ENCODE measurements at places on chromosomes 3 and 15.

DNA sequence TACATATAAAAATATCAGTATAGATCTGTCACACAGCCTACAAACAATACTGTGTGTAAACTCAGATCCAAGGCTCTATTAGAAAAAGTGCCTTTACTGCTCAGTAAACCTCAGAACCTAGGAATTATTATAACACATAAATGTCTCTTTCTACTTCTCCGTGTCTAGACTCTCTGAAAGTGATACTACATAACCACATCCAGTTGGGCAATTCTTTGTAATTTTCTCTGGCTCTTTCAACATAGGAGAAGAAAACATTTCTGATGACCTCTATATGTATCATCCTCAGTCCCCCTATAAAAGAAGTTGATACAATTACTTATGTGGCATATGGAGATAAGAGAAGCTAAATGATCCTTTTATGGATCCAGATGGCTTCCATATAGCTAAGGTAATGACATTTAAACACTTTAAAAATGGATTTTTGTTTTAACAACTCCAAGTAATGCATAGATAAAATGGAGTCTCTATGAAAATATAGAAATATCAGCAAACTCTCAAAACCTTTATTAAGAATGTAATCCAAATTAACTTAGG lies 104.5 kb downstream of the LSAMP start:
- DNase-seq, result no peak

GRCh38 chr3:79097964-79098660 lies 669.7 kb downstream of the ROBO1 start:
- DNase-seq, result no peak

DNA sequence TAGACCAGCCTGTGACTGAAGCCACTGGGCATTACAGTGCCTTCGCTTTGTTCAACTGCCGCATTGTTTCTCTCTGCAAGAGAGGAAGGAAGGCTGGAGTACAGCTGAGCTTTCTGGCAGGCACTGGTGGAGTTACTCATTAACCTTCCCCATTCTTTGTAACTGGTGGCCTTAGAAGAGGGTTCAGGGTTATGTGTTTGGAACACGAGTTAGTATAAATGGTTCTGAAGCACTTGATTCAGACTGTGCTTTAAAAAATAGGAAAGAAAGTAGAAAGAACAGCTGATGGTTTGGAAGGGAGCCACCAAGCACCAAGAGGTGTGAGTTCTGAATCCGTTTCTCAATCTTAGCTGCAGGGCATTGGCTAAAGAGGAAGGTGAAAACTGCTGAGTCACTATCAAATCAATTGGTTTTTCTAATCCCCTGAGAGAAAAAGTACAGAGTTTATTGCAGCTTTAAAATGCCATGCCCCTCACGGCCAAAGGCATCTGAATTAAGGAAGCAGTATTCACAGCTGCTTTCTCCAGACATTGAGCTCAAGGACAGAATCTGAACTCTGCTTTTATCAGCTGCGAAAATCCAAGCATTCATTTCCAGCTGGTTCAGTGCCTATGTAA lies 3.6 kb downstream of the HGD start:
- DNase-seq, result peak; percentile 50

DNA sequence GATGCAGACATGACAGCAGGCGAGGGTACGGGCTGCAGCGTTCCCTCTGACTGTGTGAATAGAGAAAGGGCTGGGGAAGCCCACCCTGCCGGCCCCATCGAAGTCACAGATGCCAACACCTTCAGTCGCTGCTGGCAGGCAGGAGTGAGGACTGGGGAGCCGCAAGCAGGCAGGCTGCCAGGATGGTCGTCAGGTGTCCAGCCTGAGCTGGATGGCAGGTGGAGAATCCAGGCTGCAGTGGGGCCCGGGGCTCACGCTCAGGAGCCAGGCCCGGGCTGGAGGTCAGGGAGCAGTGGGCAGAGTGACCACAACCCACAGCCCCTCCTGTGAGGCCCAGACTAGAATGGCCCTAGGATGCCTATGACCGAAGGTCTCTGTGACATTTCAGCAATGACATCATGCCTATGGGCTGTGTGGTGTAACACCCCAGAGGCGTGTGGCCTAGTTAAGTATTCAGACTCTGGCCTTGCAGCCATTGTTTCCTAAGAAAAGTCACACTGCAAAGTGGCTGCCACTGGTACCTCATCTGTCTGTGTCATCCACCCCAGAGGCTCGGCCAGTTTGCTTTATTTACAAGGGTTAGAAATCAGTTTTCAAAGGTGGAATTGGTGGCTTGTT lies 15.7 kb downstream of the PRR23E start:
- peak; percentile 46 for DNase-seq

GRCh38 chr3:17011728-17012338 lies 127.1 kb downstream of the PLCL2 start:
- no peak for DNase-seq

DNA sequence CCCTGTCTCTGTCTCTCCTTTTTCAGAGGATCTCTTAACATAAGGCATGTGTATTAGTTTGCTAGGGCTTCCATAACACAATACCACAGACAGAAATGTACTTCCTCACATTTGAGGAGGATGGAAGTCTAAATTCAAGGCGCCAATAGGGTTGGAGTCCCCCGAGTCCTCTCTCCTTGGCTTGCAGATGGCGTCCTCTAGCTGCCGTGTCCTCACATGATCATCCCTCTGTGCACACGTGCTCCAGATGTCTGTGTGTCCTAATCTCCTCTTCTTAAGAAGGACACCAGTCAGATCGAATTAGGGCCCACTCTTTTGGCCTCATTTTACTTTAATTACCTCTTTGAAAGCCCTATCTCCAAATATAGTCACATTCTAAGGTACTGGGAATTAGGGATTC lies 23.0 kb upstream of the BFSP2 start:
- no peak for DNase-seq

DNA sequence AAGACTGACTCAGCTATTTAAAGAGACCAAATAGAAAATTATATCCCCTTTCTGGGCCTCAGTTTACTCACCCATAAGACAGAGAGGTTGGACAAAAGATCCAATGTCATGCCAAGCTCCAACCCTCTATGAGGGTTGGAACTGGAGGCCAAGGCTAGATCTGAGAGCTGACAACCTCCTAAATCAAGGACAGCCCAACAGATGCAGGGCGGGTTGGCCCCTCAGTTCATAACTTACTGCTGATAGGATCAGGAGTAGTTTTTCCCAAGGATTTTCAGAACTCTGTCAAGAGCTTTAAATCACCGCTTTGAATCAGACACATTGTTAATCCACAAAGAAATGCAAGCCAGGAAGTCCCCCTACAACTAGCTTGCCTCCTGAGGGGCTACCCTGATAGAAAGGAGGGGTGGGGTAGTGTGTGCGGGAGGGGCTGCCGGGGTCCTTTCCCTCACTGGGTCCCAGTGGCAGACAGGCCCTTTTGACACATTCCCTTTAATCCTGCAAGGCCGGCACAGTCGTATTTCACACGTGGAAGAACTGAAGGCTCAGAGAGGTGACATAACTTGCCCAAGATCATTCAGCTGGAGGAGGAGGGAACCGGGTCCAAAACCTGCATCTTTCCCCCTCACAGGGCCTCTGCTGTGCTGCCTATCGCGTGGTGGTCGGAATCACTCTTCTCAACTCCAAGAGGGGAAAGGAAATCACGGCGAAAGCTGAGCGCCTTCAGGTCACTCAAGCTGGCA lies 21.4 kb downstream of the BMF start:
- DNase-seq, result no peak

- no peak for DNase-seq
These were observed 72.2 kb downstream of the DZIP3 start for GRCh38 chr3:108661699-108662098.

DNA sequence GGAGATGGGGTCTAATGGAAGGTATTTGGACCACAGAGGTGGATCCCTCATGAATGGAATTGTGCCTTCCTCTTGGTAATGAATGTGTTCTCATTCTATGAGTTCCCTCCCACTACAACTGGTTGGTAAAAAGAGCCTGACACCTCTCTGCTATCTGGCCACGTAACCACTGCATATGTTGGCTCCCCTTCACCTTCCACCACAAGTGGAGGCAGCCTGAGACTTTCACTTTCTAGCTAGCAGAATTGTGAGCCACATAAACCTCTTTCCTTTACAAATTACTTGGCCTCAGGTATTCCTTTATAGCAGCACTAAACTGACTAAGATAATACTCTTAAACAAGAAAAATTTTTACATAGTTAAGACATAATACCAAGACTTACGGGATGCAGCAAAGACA lies 155.3 kb downstream of the NR1I2 start:
- DNase-seq, result no peak

- peak; percentile 50 for DNase-seq
These were observed 176.3 kb downstream of the ERC2 start for GRCh38 chr3:56291953-56292352.

DNA sequence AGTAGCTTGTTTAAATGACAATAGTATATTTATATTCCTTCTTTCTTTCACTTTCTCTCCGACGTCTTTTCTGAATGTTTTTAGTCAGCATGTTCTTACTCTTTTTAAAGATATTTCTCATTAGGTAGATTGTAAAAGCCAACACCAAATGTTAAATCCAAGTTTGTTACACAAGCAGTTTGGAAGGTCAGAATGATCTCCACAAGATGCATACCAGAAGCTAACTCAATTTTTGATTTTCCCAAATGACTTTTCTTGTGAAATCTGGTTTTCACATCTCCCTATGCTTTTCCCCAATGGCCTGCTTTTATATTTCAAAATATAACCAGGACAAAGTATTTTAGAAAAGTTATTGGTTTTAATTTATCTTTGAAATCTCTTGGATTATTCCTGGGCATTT lies 49.7 kb upstream of the TPRG1 start:
- DNase-seq, result no peak

GRCh38 chr3:99579246-99579645 lies 59.1 kb upstream of the COL8A1 start:
- no peak for DNase-seq

- no peak for DNase-seq
These were observed 502.9 kb downstream of the SHQ1 start for GRCh38 chr3:72345237-72345878.

- no peak for DNase-seq
These were observed 28.1 kb upstream of the VEPH1 start for GRCh38 chr3:157531301-157531660.

GRCh38 chr15:68620721-68621527 lies 42.1 kb downstream of the CORO2B start:
- no peak for DNase-seq

DNA sequence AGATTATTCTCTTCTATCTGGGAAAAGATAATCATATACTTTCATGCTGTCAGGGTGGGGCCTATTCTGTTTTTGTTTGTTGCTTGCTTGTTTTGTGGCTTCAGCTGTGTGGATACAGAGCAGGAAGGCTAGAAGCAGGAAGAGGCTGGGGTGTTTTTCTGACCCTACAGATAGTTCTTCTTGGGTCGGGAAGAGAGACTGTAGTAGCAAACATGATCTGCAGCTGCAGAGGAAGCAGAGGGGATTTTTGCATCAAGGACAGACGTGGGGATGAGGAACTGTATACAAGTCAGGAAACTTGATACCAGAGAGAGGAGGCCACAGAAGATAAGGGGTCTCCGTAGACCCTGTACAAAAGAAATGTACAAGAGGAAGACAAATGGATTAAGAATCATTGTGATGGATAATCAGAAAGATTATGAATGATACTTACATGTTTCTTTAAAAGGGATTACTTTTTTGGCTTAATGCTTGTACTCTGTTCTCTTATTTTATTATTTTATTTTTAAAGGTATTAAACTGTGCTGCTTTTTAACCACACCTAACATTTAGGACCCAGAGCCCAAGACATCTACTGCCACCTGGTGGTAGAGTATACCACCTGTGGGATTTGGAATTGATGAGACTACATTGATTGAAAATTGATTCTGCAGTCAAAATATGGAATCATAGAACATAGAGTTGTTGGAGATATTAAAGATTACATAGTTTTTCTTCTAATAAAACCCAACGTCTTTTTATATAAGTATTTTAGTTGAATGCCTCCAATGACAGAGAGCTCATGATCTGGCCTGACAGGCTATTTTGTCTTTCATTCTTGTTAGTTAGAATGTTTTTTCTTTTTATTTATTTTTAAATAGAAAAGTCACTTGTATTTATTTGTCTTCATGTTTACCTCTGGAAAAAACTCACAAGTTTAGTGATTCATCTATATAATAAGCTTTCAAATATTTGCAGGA lies 87.3 kb upstream of the ROPN1 start:
- peak; percentile 58 for DNase-seq

DNA sequence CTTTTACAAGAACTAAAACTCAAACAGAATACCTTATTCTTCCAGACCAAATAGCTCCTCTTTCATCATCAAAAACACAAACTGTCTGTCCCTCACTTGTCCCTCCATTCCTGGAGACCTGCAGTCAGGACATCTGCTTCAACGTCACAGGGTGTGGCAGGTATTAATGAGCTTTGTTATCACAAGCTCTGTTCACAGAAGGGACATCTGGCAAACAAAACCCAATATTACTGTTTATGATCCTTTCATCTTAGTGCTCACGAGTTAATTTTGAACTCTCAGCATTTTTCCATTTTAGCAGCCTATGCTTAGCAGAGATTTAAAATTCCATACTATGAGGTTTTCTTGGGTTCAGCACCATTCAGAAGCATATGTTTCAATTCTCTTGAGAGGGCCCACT lies 32.9 kb downstream of the AP3S2 start:
- no peak for DNase-seq

- DNase-seq, result no peak
These were observed 10.4 kb upstream of the ACAP2 start for GRCh38 chr3:195453236-195453635.

- DNase-seq, result no peak
These were observed 125.1 kb downstream of the SQOR start for GRCh38 chr15:45759936-45760335.

- DNase-seq, result no peak
These were observed 5.5 kb upstream of the SACM1L start for GRCh38 chr3:45683417-45684326.

GRCh38 chr3:195753581-195753980 lies 32.8 kb downstream of the MUC20 start:
- DNase-seq, result no peak

DNA sequence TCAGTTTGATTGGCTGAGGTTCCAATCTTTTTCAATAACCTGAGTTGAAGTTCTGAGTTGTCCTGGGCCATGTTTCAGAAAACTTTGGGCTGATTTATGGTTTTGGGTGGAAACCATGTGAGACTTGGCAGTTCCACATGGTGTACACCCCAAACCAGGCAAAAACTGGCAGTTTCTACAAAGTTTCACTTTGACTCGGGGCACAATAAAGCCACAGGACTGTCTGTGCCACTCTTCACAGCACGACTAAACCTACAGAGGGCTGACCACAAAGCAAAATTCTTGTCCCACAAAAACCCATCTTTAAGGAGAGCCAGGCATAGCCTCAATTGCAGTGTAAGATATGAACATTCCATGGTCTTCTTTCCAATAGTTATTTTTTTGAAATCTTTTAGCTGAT lies 155.0 kb downstream of the DUT start:
- DNase-seq, result no peak

- DNase-seq, result peak; percentile 79
These were observed 81.5 kb downstream of the SMAD3 start for GRCh38 chr15:67146875-67147381.
